ENCODE measurements at places on chromosomes 11 and 22.
A peak's percentile ranks its signal among the peaks of the same experiment; 100 is the strongest.

- DNase-seq: peak; percentile 32
These were observed 6.0 kb upstream of the OR5B21 start for GRCh38 chr11:58513747-58514367.

GRCh38 chr11:7826324-7826723 is 29.6 kb upstream of the OR5P2 start:
- DNase-seq: no peak

GRCh38 chr11:8375932-8376331 is 112.3 kb upstream of the LMO1 start:
- no peak for DNase-seq

- DNase-seq: no peak
These were observed 14.3 kb downstream of the ATP5MG start for GRCh38 chr11:118415739-118416068.

DNA sequence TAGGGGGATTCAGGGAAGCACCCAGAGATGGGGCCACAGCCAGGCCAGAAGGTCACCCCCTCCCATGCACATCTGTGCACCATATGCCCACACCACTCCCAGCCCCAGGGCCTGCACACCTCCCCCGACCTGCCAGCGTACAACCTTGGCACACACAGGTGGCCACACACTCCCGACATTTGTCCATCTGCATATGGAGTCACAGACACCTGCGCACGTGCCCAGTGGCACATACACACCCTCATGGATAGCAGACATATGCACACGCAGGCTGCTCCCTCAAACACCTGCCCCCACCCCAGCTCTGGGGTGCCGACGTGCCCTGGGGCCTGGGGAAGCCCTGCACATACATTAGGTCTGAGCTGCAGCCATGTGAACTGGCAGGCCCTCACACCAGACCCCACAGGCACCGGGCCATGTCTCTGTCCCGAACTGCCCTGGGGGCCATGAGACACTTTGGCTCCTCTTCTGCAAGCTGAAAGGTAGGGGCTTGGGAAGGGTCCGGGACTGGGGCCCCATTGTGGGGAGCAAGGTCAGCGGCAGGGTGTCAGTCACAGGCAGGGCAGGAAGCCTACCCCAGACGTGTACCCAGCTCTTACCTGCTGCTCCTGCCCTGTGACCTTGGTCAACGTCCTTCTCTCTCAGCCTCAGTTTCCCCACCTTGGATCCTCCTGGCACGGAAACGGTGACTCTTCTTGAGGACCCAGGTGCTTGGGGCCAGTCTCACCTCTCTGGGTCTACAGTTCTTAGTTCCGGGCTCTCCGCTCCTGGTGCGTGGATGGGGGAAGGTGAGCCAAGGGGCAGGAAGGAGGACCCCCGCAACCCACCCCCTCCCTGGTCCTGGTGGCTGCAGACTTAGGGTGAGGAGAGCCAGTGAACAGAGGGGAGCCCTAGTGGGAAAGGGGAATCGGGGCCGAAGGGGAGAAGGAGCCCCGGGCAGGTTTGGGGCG is 579 bp upstream of the CABP7 start:
- DNase-seq: no peak

DNA sequence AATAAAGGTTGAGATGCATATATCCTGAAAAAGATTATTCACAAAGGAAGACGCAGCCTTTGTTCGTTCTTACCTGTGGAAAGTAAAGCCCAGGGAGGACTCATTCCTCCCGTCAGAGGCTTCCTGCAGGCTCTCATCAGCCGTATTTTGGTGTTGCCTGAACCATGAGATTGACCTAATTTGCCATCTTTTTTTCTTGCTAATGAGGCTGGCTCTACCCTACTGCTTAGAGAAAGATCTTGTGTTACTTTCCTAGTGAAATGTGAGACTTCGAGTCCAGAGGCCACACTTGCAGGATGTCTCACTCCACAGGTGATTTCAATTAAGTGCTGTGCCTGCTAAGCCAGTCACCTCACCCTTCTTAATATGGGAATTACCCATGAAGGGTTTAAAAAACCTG is 269.9 kb downstream of the NTM start:
- DNase-seq: no peak

DNA sequence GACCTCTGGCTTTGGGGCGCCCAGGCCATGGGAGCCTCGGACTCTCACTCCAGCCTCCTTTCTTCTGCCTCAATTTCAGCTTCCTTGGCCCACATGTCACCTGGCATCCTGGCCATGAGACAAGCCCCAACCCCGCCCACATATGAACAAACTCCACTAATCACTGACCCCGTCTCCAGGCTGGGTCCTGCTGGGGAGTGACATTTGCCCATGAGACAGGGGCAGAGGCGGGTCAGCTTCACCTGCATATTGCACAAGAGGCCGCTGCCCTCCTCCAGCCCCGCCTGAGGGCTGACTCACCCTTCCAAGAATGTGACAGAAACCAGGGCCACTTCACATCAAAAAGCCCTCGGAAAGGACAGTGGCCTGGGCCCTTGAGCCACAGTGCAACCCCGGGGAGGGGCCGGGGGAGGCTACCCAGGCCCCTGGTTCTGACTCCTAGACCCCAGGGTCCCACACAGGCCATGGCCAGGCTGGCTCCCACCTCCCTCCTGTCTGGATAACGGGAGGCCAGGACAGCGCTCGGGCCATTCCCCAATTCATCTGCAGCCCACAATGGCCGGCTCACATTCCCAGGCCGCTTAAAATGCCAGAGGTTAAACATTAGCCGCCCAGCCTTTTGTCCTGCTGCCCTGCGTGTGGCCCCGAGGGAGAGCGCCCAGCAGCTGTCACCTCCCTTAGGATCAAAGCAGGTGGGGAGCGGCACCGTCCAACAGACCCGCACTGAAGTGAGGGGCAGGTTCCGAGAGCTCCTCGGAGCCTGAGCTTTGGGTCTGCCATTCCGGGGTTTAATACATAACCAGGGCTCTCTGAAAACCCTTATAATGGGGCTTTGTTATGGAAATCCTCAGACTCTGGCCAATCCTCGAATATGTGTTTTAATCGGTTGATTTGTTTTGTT is 42.3 kb downstream of the TRMU start:
- DNase-seq: no peak

DNA sequence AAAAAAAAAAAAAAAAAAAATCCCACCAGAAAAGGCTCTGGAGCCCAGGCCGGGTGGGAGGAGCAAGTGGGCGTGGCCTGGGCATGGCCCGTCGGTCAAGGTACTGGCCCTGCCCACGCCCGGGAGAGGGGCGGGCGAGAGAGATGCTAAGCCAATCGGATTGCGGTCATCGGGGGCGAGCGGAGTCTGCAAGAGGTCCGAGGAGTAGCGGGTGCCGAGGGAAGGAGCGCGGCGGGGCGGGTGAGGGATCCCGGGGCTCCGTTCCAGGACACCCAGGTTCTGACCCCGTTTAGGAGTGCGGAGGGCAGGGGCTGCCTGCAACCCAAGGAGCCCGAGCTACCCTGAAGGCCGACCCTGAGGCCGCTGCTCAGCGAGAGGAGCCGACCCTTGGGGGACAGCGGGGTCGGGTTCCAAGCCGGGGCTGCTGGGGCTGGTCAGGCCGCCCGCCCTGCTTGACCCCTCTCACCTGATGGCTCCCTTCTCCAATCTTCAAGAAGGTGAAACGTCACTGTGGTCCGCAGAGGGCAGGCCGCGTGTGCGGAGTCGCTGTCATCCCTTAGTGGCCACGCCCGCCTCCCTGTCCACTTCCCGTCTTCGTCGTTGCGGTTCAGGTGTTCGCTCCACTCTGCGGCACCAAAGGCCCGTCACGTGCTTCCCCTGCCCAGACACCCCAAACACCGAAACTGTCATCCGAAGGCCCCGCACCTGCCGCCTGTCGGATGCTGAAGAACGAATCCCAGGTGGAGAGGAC is 11.1 kb upstream of the TAB1 start:
- peak; percentile 63 for DNase-seq

DNA sequence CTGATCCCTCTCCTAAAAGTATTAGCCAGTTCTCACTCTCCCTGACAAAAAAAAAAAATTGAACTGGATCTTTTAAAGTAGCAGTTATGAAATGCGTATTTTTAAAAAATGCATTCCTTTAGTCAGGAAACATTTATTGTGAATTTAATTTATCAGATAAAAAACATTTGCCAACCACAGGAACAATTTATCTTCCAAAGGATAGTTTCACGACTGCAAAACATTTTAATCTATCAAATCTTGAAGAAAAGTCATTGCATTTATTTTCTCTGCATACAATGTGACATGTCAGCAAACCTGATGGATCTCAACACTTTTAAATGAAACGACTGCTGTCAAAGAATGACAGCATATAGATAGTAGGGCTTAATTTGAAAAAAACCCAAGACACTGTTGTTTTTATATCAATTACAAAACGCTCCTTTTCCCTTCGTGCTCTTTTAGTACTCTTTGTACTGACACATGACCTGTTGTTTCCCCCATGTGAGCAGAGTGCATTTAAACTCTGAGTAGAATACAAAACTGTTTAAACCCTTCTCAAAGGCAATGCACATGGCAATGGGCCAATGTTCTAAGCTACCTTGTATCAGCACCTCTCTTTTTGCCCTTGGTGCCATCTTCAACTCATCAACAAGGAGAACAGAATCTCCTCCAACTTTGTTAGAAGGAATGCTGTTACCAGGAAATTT is 107.0 kb downstream of the ATG16L2 start:
- DNase-seq: no peak

DNA sequence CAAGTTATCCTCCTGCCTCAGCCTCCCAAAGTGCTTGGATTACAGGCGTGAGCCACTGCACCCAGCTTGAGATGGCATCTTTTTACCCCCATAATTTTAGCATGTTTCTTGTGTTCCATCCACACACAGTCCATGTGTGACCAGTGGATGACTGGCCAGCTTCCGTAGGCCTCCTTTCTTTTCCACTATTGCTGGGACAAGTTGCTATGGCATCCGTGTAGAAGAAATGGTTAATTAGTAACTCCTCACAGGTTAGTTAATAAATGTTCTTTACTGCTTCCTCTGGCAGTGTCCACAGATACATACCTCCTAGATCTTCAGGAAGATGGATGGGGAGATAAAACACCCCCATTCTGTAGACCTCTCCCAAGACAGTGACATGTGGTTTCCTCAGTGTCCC is 154.3 kb upstream of the RASSF10 start:
- no peak for DNase-seq

- DNase-seq: peak; percentile 44
These were observed 8.4 kb downstream of the LRRC10B start for GRCh38 chr11:61516675-61517572.

DNA sequence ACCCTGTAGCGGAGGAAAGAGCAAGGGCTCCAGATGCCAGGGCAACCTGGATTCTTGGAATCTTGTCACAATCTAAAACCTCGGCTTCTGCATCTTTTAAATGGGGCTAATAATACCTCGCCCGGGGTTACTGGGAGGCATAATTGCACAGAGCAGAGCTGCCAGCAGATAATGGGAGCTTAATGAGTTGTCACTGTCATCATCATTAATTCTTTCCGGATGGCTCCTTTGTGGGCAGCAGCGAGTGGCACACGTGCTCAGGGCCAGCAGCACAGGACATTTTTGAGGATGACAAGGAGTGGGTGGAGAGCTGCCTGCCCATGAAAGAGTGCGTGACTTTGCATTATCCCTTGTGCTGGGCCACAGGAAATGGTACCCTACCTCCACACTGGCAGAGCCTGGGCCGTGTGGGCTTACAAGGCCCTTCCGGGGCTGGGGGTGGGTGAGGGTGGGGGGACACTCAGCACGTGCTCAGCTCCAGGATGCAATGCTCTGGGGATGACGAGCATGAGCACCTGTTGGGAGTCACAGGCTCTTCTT is 5.7 kb downstream of the PDGFB start:
- DNase-seq: no peak

- DNase-seq: no peak
These were observed 16.2 kb downstream of the MADD start for GRCh38 chr11:47285969-47286770.

GRCh38 chr22:42907404-42908373 is 50.6 kb upstream of the ARFGAP3 start:
- no peak for DNase-seq

- DNase-seq: no peak
These were observed 139.5 kb downstream of the CTTN start for GRCh38 chr11:70537576-70538571.

DNA sequence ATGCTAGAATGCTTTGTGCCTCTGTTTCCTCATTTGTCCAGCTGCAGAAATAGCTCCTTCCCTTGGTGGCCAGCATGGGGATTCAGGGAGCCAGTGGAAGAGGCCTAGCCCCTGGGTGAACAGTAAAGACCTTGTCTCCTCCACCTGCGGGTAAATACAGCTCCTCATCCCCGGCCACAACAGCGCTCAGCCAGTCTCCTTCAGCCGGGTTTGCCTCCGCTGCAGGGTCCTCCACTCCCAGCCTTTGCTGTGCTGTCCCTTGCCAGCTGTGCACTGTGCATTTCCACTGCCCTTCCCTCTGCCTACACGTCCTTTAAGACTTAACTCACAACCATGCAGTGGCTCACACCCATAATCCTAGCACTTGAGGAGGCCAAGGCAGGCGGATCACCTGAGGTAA is 1.5 kb upstream of the CDC42EP1 start:
- DNase-seq: no peak

- peak; percentile 58 for DNase-seq
These were observed 25.7 kb upstream of the CDC42EP2 start for GRCh38 chr11:65288706-65289536.

DNA sequence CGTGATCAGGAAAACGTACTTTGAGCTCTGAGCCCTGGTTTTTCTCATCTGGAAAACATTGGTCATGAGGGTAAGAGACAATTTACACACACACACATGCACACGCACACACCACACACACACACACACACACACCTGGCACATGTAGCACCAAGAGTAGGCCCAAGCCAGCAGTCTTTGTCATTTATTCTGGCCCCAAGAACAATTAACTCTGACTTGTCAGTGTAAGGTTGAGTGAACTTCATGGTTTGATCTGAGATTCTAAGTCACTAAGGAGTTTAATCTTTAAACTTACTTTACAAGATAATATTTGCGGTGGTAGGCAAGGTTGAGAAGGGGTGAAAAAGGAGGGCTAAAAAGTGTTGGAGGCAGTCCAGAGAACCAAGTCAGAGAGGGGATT is 44.1 kb downstream of the MMP20 start:
- DNase-seq: no peak

- no peak for DNase-seq
These were observed 92.1 kb upstream of the NARS2 start for GRCh38 chr11:78666675-78667160.

DNA sequence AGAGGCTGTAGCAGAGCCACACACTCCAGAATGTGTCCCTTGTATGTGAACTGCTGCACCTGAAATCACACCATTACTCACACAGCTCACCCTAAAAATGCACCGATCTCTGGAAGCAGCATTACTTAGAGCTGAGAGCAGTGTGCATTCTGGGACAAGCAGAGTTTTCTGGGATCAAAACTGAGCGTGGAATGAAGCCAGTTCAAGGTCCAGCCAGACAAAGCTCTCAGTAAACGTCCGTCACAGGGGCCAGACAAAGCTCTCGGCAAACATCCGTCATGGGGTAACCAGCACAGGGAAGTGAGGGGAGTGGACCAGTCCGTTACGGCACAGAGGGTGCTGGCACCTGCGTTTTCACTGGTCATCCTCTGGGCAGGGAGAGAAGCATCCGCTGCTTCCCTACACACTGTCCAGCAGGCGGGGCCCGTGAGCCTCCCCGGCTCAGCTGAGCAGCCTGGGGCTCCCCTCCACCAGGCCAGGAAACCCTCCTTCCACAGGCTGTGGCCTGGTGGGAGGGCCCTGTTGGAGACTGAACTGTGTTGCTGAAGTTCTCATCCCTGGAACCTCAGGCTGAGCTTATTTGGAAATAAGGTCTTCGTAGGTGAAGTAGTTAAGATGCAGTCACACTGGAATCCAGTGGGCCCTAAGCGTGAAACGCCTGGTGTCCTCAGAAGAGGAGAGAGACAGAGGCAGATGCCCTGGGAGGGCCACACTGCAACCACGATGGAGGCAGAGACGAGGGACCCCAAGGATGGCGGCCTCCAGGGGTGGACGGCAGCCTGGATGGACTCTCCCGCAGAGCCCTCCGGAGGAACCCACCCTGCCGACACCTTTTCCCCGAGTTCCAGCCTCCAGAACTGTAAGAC is 883.9 kb downstream of the BRD1 start:
- DNase-seq: no peak
